ENCODE measurements at places on chromosomes 6 and 20.

DNA sequence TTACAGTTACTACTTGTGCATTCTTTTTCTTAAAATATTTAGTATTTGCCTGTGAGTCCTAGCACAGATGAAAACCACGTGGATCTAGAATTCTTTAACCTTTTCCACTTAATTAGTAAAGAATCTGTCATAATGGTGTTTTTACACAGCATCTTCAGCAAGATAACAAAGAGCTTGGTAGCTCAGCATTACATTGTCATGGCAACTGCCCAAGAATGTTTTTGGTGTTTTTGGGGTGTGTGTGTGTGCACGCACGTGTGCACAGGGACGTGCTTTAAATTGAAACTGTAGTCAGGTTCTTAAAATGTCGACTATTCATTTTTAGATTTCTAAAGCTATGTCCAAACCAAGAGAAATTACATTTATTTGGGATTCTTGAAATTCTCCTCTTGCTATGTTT is 108.0 kb downstream of the FIG4 start:
- DNase-seq, result no peak

GRCh38 chr20:48190757-48191156 is 405.5 kb upstream of the SULF2 start:
- DNase-seq, result no peak

- no peak for DNase-seq
These were observed 1008.3 kb downstream of the KIF16B start for GRCh38 chr20:15564981-15565380.

GRCh38 chr20:63066506-63067265 is 59.9 kb upstream of the BHLHE23 start:
- no peak for DNase-seq

DNA sequence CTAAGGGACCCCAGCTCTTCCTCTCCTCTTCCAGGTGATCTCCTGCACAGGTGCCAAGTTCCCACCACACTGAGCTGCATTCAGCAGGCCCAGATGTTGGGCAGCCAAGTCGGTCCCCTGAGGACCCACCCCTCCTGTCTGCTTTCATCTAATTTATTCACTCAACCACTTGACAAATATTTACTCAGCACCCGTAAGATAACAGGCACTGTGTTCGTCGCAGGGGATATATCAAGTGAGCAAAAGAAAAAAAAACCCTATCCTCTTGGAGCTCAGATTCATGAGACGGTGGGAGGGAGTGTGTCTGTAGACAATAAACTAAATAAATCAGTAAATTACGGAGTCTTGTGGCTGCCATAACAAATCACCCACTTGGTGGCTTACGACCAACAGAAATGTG is 143.6 kb downstream of the MRPL14 start:
- peak; percentile 41 for DNase-seq

DNA sequence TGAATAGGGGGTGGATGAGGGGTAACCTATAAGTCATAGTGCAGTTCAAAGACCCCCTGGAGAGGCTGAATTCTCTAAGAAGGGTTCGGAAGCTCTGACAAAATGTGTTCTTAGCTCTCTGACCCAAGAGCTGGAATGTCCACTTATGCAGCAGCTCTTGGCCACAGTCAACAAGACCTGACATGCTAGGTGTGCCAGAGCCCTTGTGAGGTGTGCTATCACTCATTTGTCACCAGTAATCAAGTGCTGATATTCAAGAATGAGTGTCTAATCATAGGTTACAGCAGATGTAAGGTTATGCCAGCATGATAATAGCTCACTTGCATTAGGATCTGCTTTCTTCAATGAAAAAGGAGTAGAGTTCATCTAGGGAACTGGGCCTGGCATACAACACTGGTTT is 28.1 kb downstream of the TOMM6 start:
- DNase-seq, result no peak

- no peak for DNase-seq
These were observed 551.0 kb downstream of the PHF3 start for GRCh38 chr6:64186592-64186991.

DNA sequence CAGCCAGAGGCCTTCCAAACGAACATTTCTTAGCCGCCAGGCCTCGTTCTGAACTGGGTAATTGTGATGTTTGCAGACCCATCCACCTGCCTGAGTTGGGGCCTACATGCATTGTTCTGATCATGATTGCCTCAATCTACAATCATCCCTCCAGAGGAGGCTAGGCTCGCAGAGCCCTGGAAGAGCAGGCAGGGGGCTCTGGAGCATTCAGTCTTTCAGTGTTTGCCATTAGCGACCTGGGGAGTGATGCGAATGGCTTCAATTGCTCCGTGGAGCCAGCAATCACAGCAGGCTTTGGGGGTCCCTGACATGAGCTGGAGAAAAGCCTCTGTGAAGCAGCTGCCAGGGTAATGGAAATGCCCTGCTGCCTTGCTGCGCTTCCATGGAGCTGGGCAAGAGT is 22.0 kb downstream of the SNAP25 start:
- peak; percentile 73 for DNase-seq

DNA sequence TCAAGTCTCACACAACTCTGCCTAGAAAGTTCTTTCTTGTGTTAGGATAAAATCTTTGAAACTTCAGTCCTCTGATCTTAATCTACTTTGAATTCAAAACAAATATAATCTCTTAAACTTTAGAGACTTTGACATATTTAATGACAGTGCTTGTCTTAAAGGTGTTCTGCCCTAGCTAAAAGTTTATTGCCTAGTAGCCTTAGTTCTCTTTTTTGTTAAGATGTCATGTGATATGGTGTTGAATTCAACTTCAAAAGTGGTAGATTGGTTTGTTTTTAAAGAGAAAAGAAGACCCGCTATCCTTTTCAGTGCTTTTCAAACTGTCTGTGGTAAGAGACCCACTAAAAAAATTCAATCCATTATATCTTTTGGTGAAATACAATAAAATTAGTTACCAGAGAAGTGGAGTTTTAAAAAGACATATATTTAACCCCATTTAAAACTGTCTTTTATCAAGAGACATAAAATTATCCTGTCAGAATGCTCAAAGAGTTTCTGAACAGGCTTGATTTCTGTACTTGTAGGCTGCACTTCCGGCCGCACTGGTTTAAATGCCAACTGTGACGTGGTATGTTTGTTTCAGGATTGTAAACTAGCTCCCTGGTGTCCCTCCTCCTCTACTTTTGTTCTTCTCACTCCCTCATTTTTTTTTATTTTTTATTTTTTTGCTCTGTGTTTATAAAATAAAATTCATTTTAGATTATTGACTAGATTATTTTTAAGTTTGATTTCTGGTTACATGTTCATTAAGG is 76.5 kb downstream of the QKI start:
- no peak for DNase-seq

DNA sequence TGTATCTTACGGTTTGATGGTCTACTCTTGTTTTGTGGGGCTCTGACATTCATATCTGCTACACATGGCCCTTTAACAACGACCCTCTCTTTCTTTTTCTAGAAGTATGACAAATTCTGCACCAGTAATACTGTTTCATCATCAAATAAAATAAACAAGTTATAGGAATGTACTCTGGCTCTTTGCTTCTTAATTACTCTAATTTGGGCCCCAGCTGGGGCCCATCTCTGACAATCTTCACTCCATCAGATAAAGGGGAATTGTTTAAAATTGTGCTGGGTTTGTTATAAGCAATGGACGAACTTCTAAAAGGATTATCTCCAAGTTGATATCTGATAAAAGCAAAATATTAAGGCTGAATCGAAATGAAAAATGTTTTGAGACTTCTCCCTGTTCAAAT is 343.6 kb upstream of the JAG1 start:
- no peak for DNase-seq

- no peak for DNase-seq
These were observed 21.4 kb downstream of the GSTA2 start for GRCh38 chr6:52741872-52742271.

DNA sequence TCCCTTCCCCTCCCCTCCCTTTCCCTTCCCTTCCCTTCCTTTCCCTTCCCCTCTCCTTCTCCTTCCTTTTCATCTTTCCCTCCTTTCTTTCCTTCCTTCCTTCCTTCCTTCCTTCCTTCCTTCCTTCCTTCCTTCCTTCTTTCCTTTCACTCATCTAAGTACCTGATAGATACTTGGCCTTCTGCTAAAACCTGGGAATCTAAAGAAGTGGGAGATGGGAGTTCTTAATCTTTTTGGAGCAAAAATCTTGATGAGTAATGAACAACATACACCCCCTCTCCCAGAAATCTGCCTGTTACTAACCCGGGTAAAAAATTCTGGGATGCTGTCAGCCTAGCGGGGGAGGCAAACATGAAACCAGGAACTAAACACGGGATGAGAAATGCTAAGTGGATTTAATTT is 100.7 kb downstream of the VEGFA start:
- DNase-seq, result no peak

DNA sequence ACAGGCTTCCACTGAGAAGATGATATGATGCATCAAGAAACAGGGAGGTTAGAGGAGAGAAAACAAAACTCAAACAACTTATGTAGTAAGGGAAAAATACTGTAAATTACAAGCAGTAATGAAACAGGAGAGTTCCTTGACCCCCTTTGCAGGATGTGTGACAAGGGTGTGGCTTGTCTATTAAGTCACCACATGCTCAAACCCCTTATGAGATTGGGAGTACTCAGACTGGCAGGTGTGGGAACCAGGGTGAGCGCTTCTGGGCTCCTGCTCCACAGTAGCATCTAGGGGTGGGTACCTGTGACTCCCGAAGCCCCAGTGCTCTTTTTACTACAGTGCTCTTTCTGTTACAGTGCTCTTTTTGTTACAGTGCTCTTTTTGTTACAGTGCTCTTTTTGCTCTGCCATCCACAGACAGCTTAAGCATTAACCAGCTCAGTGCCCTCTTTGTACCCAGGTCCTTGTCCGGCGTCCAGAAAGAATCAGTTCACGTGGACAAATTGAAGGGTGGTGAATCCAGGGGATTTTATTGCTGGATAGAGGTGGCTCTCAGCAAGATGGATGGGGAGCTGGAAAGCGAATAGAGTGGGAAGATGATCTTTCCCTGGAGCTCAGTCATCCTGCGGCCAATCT is 28.7 kb downstream of the OLIG3 start:
- no peak for DNase-seq

DNA sequence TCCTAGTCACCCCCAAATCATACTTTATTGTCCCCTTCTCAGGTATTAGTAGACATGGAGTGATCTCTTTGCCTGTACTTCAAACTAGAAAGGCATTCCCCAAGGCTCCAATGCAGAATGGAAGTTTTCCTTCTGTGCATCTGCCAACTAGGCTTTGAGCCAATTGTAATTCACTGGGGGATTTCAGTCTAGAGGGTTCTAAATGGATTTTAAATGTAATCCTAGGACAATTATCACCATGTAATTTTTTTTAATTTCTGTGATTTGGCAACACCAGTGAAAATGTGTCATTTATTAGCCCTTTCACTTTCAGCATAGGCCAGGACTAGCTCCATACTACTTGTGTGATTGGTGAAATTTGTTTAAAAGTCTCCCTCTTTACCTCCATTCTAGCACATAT is 557.6 kb upstream of the MARCKS start:
- DNase-seq, result no peak

- DNase-seq, result no peak
These were observed 167.4 kb downstream of the COL21A1 start for GRCh38 chr6:56079751-56080540.

- DNase-seq, result no peak
These were observed 18.6 kb downstream of the CMTR1 start for GRCh38 chr6:37451441-37452193.

DNA sequence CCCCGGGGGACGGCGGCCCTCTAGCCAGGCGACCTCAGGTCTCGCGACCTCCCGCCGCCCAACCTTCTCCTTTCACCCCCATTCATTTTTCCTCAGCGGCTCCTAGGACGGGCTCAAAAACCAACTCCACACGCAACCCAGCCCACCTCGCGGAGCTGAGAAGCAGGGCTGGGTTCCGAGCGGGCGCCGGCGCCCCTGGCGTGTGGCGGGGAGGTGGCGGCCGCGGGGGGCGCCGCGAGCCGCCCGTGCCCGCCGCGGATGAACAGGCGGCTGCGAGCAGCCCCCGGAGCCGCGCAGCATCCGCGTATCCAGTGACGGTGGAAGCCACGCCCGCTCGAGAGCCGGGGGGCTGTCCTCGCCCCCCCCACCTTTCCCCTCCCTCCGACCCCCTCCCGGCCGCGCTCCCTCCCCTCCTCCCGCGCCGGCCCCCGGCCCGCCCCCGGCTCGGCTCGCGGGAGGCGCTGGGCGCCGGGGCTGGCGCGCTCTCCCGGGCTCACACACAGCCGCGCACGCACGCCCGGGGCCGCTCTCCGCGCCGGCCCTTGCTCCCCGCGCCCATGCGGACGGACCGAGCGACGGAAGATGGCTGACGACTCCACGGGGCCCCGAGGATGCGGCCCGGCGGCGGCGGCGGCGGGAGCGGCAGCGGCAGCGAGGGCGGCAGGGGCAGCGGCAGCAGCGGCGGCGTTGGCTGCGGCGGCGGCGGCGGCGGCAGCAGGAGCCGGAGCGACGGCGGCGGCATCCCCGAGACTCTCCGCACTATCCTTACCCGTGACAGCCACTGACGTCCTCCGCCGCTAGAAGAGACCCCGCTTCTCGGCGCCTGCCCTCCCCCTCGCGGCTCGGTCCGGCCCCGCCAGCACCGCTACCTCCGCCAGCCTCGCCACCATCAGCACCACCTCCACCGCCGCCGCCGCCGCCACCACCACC is at the start of gene SOBP:
TSS of gene SOBP (plus strand) at position 482 of the 930 bp plus-strand sequence. CDS start 500 bp downstream, outside the sequence.
- peak; percentile 83 for DNase-seq

DNA sequence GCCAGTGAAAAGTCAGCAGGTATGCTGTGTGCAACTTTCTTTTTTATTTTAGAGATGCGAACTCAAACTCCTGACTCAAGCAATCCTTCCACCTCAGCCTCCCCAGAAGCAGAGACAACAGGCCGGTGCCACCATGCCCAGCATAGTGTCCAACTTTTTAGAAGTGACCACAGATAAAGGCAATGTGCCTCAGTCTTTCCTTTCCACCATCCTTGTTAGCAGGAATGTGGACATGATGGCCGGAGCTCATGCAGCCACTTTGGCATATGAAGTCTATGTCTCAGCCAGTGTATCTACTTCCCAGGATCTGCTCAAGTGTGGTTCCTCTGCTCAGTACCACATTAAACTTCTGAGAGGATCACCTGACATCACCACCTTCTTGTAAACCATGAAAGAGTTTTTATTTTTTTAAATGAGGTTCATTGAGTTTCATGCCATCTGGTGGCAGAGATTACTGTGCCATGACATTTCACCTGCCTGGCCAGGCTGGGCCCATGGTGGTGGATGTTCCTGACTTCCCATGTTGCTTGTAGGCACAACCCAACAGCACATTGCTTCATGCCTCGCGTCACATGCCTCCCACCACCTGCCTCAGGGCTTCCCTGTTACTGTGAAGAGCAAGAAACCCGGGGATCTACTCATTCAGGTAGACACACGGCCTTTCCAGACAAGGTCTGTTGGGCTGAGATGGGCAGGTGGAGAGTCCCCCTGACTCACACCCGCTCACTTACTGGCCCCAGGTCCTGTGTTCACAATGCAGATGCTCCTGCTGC is 216.5 kb downstream of the LY86 start:
- no peak for DNase-seq

GRCh38 chr20:11231742-11232648 is 558.2 kb upstream of the JAG1 start:
- DNase-seq, result no peak

- peak; percentile 36 for DNase-seq
These were observed 36.3 kb upstream of the TGM2 start for GRCh38 chr20:38201356-38201755.

- DNase-seq, result no peak
These were observed 42.6 kb upstream of the TULP4 start for GRCh38 chr6:158269657-158270056.

GRCh38 chr20:60144974-60145527 is 186.8 kb downstream of the CDH26 start:
- no peak for DNase-seq

- peak; percentile 95 for DNase-seq
These were observed 23.6 kb upstream of the TMEM181 start for GRCh38 chr6:158536084-158536890.

Measured in endodermal cell (in vitro differentiated cells).